ENCODE measurements at places on chromosomes 3 and 15. TPM values are rescaled to one million over a fixed set of nuclear protein-coding genes. Genes with fewer than 3 reads are reported as not detected.

GRCh38 chr3:189267981-189268613 is 96.3 kb downstream of the TPRG1 start:
- peak; percentile 23 for DNase-seq

GRCh38 chr15:86568378-86568777 is 488.7 kb downstream of the AGBL1 start:
- no peak for DNase-seq

- no peak for DNase-seq
These were observed 74.1 kb downstream of the MME start for GRCh38 chr3:155154255-155154654.

DNA sequence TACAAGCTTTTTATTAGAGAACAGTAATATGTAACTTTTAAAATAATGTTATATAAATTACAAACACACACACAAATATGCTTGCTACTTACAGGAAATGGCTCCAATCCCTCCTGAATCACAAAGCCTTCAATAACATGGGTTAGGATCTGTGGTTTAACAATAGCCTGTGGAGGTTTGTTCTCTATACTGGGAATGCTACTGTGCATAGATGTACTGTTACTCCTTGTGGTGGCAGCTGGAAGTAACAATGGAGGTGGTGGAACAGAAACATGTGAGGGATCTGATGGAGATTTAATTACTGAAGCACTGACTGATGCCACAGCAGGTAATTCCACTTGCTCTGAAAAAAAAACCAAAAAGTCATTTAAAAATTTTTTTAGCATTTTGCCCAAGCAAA is 64.4 kb downstream of the PHC3 start:
- DNase-seq: no peak

GRCh38 chr3:168288511-168289401 is 193.0 kb upstream of the GOLIM4 start:
- DNase-seq: no peak

OXTR gene
- not detected for total RNA-seq

- DNase-seq: no peak
These were observed 95.6 kb upstream of the BCL6 start for GRCh38 chr3:187840856-187841255.

All from stomach (tissue), 19 donors.